ENCODE measurements at places on chromosomes 11 and 22.

DNA sequence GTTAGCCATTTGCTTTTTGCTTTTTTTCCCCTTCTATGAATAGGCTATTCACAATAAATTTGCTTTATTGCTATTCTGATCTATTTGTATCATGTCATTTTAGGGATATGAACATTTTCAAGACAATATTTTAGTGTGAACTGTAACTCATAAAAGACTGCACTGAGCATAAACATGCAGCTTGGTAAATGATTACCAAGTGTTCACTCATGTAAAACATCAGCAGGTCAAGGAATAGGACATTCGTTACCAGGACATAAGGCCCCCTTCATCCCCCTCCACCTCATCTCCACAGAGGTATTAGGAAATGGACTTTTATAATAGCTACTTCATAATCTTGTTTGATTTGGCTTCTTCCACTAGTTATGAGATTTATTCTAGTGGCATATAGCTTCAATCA, 12.4 kb downstream of the NLRP14 start:
- no peak for DNase-seq

- DNase-seq: no peak
These were observed 34.5 kb upstream of the SORL1 start for GRCh38 chr11:121417607-121418006.

GRCh38 chr11:79363256-79363655, 77.6 kb downstream of the TENM4 start:
- no peak for DNase-seq

DNA sequence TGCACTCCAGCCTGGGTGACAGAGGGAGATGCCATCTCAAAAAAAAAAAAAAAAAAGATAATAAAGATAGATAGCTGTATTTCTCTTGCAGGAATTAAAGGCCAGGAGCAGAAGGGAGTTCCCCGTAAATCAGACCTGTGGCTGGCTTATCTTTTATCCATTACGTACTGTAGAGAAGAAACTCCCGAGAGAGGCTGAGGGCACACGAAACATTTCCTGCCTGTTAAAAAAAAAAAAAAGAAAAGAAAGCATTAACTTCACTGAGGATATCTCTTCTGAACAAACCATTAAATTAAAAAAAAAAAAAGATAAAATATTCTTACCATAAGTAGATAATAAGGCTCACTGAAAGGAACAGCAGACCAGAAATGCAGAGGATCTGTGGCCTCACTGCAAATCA, 22.5 kb downstream of the P4HA3 start:
- DNase-seq: no peak

- no peak for DNase-seq
These were observed 35.9 kb downstream of the MUC6 start for GRCh38 chr11:1000357-1001278.

GRCh38 chr11:69546735-69547370, 65.4 kb downstream of the LINC01488 start:
- no peak for DNase-seq

GRCh38 chr11:94933223-94934130, 39.9 kb downstream of the CWC15 start:
- no peak for DNase-seq

DNA sequence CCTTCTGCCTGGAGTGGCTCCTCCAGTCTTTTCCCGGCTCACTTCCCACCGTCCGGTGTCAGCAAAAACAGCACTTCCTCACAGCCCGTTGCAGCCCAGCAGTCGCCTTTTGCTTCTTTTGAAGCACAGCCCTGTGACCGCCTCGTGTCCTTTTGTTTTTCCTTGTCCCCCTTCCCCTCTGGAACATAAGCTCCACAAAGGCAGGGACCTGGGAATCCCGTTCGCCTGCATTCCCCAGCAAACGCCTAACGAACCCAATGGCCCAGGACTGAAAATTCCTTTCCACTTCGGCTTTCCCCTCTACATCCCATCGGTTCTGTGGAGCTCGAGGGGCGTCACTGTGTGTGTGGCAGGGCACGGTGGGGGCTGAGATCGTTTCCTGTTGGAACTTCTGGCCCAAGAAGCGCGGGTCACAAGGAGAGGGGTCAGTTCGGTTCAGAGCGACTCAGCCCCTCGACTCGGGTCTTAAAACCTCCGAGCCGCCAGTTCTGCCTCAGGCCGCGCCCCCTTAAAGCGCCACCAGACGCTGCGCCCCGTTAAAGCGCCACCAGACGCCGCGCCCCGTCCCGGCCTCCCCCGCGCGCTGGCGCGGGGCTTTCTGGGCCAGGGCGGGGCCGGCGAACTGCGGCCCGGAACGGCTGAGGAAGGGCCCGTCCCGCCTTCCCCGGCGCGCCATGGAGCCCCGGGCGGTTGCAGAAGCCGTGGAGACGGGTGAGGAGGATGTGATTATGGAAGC, 841 bp downstream of the RIC8A start:
- DNase-seq: no peak

- DNase-seq: no peak
These were observed 10.7 kb downstream of the CECR2 start for GRCh38 chr22:17379944-17380343.

GRCh38 chr22:39144101-39144767, 8.2 kb downstream of the CBX7 start:
- no peak for DNase-seq

DNA sequence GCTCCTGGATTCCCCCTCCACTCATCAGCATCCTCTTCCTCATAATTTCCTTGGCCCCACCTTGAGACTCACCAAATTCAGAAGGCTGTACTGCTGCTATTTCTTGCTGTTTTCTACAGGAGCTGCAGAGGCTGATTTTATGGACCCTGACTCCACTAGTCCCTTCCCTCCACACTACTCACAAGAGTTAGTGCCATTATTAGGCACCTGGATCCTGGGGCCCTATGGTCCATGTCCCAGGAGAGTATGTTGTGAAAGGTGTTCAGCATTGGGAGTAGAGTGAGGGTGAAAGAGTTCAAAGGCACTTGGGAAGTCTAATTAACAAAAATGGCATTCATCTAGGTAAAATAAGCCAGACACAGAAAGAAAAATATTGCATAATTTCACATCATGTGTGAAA, at the start of gene OR56A4:
OR56A4 (minus strand) TSS at position 101 of the 400 bp plus-strand sequence. CDS start 3,954 bp downstream, outside the sequence.
- no peak for DNase-seq

DNA sequence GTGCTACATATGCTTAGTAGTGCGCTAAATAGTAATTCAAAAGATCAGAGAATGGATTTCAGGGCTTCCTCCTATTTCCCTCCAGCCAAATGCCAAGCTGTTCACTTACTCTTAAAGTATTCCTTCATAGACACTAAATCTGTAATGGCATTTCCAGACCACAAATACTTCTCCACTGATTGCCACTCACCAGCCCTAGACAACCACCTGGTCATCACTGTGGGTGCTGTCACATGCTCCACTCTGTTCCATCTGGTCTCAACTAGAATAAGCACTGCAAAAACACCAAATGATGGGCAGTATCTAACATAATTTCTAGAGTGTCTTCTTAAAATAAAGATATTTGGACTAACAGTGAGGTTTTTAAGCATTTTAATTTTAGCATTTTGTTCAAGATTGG, 341.3 kb downstream of the AASDHPPT start:
- no peak for DNase-seq

GRCh38 chr11:44939673-44940395, 10.8 kb downstream of the TP53I11 start:
- DNase-seq: no peak

- no peak for DNase-seq
These were observed 580 bp downstream of the ILK start for GRCh38 chr11:6604081-6604626.

DNA sequence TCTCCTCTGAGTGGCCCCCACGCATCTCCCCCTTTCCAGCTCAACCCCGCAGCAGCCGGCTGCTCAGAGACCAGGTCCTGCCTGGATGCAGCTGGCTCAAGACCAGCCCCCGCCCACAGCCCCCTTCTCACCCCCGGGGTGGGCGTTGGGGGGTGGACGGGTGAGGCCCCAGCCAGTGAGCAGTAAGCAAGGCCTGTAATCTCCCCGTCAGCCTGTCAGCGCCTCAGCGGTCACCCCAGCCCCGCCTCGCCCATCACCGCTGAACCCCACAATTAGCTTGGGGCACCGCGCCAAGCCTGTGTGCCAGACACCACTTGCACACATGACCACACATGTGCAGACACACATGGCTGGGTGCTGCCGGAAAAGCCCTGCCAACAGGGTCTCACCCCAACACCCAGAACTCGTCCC, 5.9 kb downstream of the PLXNB2 start:
- DNase-seq: no peak

GRCh38 chr11:123033895-123034294, 28.0 kb downstream of the HSPA8 start:
- no peak for DNase-seq

GRCh38 chr11:104813532-104813931, 84.7 kb downstream of the CASP12 start:
- DNase-seq: no peak

DNA sequence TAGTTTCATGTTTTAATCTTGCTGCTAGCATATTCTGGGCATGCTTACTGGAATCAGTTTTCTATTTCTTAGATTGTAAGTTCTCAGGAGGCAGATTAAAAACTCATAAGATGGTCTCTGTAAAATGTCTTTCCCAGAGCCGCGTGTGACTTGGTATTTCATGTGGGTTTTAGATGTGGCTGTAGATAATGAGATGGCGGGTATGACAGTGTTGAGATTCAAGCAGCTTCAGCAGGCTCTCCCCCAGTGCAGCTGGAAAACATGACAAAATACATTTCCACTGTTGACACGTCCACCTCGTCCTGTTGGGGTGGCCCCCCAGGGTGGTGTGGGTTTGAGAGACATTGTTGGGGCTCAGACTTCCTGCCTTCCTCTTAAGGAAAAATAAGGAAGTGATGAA, 106.8 kb downstream of the KIRREL3 start:
- no peak for DNase-seq

DNA sequence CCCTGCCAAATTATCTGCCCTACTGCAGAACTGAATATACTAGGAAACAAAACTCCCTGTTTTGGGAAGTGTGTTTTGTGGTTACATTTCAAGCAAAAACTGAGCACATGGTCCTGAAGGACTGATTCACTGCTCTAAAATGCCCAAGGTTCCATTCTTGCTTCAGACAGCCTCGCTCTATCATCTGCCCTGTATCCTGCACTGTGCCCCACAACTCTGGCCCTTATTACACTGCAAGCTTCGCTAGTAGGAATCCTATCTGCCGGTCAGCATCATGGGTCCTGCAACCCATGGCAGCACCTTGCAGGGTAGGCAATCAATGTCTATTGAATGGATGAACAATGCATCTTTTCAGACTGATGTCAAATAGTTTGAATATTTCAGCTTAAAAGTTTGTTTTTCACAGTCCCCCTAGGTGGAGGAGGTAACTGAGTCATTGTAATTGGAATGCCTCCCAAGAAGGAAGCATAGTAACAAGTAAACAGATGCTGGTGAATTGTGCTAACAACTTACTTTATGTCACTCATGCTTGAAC, 21.3 kb downstream of the LAYN start:
- no peak for DNase-seq

GRCh38 chr11:44572436-44572835, 7.0 kb downstream of the CD82 start:
- DNase-seq: no peak

DNA sequence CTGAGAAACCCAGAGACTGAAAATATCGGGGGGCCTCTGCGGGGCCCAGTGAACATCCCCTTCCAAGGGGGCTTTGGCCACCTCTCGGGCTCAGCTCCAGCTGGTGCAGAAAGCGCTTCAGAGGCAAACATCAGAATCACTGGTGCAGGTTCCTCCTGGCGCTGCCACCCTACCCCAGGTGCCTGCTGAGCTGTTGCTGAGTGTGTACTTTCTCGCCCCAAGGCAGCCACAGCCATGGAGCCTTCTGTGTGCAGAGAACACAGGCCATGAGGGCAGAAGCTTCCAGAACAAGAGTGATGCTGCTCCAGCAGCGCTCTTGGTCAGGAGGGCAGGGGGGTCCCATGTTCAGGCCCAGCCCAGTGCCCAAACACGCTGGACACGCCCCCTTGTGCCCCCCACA, 6.3 kb downstream of the DRD4 start:
- no peak for DNase-seq

GRCh38 chr22:23023294-23023693, 47.0 kb upstream of the GNAZ start:
- no peak for DNase-seq

DNA sequence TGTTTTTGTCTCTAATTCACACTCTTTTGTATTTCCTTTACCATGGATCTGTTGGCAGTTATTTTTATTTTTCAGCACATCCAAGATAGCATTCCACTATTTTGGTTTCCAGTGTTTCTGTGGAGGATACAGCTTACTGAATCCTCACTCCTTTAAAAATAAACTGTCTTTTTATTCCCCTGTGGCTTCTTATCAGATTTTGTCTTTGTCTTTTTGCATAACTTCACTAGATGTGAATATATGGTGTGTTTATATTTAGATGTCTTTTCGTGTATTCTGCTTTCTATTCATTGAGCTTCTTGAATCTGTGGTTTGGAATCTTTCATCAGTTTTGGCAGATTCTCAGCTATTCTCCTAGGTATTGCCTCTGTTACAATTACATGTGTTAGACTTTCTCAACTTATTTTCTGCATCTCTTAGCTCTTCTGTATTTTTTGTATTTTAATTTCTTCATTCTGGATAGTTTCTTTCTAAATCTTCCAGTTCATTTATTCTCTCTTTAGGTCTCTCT, 7.4 kb upstream of the ATXN10 start:
- no peak for DNase-seq

DNA sequence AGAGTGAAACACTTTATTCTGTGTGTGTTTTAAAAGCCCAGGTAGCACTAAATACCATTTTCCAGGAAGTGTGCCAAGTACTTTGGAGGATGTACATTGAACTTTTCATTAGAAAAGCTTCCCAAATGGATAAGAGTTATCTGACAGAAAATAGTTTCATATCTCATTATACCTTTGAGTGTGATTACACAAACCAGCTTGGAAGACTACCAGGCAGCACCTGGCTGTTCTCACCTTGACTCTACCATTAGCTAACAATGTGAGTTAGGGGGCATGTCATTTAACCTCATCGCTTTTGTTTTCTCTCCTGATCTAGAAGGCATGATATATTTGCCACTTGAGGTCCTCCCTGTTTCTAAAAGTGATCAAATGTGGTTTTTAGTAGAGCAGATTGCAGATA, 50.2 kb downstream of the GRM5 start:
- DNase-seq: no peak

DNA sequence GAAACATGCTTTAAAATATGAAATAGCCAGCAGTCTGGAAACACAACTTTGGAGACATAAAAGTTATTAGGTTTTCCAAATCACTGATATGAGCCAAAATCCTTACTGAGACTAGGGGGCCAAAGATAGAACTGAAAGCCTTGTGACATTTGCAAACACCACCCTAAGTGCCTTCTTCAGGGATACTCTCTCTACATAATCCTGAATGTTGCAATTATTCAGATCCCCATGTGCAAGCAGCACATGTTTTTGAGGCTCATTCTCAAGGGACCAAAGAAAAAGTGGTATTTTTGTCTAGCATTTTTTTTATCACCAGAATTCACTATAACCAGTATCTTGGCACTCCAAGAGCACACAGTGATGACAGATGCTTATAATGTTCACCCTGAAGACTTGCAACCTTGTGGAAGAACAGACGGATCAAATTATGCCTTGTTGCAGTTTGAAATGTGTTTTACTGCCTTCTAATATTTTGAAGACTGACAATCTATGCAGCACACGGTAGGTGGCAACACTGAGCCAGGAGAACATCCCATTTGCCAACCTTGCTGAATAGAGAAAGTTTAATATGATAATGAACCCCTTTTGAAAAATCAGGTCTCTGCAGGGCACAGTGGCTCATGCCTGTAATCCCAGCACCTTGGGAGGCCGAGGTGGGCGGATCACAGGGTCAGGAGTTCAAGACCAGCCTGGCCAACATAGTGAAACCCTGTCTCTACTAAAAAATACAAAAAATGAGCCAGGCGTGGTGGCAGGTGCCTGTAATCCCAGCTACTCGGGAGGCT, 78.5 kb downstream of the PLEKHA7 start:
- no peak for DNase-seq
